ENCODE measurements at places on chromosomes 7 and 10.

DNA sequence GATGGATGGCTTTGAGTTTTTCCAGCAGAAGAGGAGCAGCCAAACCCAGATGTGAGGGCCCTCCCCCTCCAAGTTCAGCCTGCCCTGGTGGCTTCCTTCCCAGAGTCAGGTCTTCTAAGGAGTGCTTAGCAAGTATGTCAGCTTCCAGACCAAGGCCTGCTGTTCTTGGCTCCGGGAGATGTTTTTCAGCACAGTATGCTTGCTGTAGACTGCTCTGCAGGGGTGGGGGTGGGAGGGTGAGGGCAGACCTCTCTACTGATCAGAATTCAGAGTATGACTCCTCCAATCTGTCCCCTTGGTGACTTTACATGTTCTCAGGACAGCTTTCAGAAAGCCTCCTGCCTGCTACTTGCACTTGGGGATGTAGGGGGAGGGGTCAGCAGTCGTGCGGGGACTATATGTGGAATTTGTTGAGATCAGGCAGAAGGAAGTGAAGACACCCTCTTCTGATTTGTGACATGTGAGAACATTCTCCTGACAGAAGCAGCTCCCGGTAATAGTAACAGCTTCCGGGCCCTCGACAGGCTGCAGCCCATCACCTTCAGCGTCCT lies 516.4 kb upstream of the ZMIZ1 start:
- no peak for DNase-seq

- no peak for DNase-seq
These were observed 667.1 kb upstream of the LRRTM3 start for GRCh38 chr10:66258693-66259092.

DNA sequence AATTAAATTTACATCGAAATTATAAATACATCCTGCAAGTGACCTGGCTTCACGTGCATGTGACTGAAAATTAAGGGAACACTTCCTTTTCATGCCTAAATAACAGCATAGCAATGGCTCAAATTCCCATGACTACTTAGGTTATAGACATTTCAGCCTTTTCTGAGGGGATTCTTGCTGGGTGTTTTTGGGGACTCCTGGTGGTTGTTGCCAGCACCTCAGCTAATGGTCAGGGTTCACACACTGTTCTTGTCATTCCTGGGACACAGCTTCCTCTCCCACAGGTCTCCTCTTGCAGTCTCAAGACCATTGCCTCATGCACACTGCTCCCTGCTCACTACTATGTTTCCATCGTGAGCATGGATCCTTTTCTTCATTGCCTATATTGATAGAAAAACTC lies 148.9 kb upstream of the GLI3 start:
- DNase-seq: no peak

GRCh38 chr10:110568055-110568735 lies 700 bp downstream of the SMC3 start:
- DNase-seq: peak; percentile 48

GRCh38 chr10:94093286-94093905 lies 99.7 kb downstream of the PLCE1 start:
- DNase-seq: no peak

DNA sequence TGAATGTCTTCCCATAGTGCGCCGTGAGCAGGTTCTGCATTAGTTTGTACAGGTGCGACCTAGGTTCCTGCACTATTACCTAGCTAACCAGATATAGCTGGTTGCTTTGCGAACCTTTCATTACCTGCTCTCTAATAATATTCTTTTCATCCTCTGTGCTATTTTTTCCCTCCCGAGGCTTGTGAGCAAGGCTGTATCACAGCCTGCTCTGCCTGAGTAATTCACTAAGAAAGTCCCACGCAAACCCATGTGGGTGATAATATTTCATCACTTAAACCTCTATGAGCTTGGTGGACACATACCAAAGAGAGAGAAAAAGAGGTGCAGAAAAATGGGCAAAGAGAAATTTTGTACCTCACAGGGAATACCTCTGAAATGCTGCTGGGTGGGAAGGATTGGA lies 8.4 kb downstream of the INHBA start:
- no peak for DNase-seq

GRCh38 chr7:148930335-148930734 lies 46.2 kb upstream of the EZH2 start:
- DNase-seq: no peak

- DNase-seq: no peak
These were observed 45.7 kb downstream of the CREB3L2 start for GRCh38 chr7:137956183-137956582.

- no peak for DNase-seq
These were observed 45.8 kb downstream of the NRF1 start for GRCh38 chr7:129657363-129657762.

GRCh38 chr7:139602143-139602722 lies 78.7 kb downstream of the CLEC2L start:
- DNase-seq: peak; percentile 62

- no peak for DNase-seq
These were observed 177.5 kb downstream of the RELN start for GRCh38 chr7:103811997-103812396.

GRCh38 chr7:77899516-77899915 lies 100.9 kb downstream of the PHTF2 start:
- DNase-seq: no peak

GRCh38 chr10:14478201-14478600 lies 147.5 kb upstream of the FRMD4A start:
- no peak for DNase-seq

GRCh38 chr7:147999962-148000361 lies 590.6 kb upstream of the C7orf33 start:
- DNase-seq: no peak

GRCh38 chr7:29987811-29988317 lies 1.7 kb downstream of the SCRN1 start:
- peak; percentile 29 for DNase-seq

DNA sequence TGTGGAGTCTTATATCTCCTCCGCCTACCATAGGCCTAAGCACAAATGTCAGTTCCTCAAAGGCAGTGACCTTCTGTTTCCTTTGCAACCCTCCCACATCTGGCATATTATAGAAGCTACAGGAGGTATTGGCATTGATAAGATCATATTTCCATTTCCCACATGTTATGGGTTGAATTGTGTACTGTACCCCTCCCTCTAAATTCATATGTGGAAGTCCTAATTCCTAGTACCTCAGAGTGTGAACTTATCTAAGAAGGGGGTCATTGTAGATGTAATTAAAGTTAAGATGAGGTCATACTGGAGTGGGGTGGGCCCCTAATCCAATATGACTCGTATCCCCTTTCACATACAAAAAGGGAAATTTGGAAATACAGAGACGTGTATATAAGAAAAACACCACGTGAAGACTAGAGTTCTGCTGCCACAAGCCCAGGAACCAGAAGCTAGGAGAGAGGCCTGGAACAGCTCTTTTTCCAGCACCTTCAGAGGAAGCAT lies 6.1 kb upstream of the LAMB4 start:
- no peak for DNase-seq

DNA sequence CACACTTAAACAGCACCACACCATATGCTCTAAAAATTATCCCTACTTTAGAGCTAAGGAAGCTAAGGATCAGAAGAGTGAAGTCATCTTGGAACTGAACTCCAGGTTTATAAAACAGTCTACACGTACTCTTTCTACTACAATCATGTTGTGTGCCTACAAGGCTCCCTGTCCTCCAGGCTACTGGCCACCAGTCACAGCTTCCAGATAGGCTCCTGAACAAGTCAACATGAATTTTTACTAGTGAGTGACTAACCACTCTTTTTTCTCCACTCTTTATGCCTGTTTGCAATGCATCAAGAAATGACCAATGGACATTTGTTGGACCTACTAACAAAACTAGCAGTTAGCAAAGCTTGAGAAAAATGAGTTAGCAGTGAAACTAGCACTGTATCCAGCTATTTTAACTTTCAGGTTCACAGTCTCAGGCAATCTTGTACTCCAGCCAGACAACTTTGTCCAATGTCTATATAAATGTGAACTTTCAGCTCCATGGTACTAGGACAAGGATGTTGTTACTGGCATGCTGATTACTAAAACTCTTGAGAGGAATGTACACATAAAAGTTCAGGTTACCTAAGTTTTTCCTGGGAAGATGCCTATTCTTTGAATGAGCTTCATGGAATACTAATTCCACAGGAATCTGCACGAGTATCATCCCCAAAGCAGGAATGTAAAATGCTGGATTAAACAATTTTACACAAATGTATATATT lies 180.0 kb downstream of the BTAF1 start:
- DNase-seq: no peak

DNA sequence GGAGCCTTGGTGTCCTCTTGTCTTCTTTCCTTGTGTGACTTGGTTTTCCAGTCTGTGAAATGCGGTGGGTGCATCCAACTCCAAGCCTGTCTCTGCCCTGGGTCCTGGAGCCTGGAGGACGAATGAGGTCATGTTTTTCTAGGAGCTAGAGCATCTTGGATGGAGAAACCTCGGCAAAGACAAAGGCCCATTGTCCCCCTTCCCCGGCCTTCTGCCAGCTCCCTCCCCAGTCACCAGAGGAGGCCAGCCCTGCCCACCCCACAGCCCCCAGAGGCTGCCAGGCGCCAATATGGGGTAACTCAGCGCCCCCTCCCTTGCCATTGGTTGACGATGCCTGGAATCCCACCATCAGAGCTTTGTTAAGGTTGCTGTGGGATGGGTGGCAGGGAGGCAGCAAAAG lies 40.4 kb downstream of the KCTD7 start:
- DNase-seq: no peak

GRCh38 chr7:135845415-135846075 lies 96.9 kb upstream of the FAM180A start:
- no peak for DNase-seq

GRCh38 chr10:67663449-67664087 lies 32.4 kb downstream of the CTNNA3 start:
- no peak for DNase-seq

DNA sequence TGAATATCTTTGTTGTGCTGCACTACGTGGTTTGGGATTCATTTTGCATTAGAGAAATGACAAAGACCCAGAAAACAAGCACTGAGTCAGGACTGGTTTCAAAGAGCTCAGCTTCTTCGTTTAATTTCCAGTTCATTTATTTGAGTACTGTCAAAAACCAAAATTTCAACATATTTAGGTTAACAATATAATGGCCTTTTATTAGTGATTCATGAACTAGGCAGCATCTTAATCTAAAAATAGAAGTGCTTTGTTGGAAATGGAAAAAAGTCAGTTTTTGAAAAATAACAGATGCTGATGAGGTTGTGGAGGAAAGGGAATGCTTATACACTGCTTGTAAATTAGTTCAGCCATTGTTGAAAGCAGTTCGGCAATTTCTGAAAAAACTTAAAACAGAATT lies 856.4 kb downstream of the LRMDA start:
- no peak for DNase-seq

GRCh38 chr7:46283852-46284251 lies 362.8 kb upstream of the IGFBP3 start:
- no peak for DNase-seq

DNA sequence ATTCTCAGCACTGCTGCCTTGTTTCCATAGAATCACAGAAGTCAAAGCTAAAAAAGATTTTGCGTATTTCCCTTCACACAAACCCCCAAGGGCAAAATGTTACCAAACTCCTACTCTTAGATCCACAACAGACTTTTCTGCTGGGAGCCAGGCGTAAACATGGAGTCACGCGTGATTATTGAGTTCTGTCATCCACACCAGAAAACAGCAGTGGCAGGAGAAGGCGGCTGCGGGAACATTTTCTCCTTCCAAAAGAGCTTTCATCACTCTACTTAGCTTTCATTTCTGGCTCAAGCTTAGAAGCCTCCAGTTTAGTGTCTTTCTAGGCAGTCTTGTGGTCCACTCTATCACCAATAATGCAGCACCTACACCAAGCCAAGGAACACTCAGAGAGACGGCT lies 712.9 kb upstream of the NRP1 start:
- DNase-seq: no peak

DNA sequence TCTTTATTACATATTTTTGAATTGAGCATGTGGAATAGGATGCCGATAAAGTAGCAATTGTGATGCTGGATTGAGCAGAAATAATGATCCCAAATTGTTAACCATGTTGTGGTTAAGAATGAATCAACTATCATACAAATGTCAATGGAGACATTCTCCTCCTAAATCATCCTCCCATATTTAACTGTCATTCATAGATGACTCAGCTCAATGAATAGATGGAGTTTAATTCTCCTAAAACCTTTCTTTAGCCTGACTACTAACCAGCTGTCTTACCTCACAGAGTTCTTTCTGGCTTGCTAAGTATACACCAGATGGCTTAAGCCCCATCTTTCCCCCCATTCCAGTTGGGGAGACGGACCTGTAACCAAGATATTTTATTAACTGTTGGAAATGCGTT lies 23.4 kb upstream of the NPS start:
- DNase-seq: no peak

DNA sequence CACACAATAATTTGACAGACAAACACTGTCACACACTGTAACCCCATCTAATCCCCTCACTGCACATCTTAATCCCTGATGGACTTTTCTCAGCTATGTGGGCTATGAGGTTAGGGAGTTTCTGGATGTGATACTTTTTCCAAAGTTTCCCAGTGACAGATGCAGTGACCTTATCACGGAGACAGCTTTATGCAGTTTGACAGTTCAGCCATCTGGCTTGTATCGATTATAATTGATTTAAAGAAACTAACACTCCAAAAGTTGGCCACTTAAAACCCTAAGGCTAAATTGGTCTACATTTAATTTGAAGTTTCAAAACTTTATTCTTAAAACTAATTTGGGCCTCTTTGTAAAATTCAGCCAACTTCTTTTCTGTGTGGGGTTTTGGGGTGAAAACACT lies 196.7 kb downstream of the SDK1 start:
- DNase-seq: no peak

DNA sequence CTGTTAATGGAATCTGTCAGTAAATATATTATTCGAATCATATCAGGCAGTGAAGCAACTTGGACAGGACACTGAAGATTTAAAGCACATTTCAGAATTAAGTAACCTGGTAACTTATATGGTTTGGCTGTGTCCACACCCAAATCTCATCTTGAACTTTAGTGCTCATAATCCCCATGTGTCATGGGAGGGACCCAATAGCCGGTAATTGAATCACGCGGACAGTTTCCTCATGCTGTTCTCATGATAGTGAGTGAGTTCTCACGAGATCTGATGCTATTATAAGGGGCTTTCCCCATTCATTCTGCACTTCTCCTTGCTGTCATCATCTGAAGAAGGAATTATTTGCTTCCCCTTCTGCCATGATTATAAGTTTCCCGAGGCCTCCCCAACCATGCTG lies 83.2 kb upstream of the COL1A2 start:
- no peak for DNase-seq

Measured in hematopoietic multipotent progenitor cell treated with erythropoietin and hydrocortisone succinate and interleukin-3 and kit ligand, for 8 days (in vitro differentiated cells).